GM18507 (cell line): ENCODE measurements at places on chromosomes 7 and 10.

DNA sequence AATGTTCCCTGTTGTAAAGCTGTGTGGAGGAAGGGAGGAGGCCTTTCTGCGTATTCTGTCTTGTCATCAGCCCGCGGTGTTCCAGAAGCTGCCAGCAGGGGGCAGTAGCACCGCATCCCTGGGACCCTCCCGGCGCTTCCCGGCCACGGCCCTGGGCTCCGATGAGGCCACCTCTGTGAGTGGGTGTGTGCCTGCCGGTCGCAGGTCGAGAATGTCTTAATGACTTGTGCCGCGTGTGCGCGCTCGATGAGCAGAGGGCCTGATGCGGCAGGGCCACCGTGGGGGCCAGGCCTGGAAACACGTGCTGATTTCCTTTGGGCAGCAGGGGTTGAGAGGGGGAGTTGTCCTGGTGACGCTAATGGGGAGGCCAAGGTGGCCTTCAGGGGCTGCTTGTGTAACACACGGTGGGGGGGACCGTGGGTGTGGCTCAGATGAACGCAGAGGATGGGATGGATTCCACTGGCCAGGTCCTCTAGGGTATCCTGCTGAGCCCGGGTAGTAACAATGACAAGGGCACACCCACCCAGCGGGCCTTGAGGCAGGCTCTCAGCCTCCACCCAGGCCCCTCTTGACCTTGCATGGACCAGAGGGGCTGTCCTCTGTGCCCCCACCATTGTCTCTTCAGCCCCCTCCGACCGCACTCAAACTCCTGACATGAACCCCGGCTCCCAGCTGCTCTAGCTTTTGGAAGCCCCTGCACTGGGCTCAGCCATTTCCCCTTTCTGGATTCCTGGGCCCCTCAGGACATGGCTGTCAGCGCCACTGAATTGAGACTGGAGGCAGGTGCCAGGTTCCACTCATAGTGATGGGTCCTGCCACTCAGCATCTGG lies 135.9 kb upstream of the PODXL start:
- DNase-seq: no peak

DNA sequence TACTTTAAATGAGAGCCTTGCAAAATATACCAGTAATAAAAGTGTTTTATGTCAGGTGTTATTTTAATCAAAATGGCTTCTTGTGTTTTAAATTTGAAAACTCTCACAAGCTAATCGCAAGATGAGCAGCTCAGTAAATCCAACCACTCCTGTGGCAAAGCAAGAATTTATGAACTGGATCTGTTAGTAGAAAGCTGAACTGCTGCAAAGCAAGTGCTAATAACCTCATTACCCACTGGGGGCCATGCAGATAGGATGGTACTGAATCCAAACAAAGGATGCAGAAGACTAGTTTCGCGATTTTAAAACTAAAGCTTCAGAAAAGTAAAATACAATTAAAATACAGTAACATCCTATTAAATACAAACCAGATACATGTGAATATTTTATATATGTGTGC lies 468.0 kb downstream of the PARD3 start:
- DNase-seq: no peak

DNA sequence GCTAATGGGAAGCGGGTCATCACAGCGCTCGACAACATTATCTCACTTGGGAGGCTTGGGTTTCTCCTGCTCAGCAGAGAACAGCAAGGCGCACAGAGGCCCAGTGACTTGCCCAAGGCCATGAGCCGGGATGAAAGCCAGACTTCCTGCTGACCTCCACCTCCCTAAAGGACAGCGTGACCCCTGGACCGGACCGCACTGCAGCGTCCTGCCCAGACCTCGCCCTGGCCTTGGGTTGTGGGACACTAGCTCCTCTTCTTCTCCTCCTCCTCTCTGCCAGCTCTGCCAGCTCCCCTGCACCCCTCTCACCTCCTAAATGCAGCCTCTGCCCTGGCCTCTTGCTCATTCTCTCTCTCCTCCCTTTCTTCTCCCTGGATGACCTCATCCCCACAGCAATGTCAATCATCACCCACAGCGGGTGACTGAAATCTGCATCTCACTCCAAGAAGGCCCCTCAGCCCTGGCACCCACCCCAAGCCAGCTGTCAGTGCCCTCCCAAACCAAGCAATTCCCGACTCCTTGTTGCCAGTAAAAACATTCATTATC lies 19.4 kb downstream of the SPOCK2 start:
- no peak for DNase-seq

GRCh38 chr10:26860102-26860442 lies 686 bp downstream of the ABI1 start:
- no peak for DNase-seq

DNA sequence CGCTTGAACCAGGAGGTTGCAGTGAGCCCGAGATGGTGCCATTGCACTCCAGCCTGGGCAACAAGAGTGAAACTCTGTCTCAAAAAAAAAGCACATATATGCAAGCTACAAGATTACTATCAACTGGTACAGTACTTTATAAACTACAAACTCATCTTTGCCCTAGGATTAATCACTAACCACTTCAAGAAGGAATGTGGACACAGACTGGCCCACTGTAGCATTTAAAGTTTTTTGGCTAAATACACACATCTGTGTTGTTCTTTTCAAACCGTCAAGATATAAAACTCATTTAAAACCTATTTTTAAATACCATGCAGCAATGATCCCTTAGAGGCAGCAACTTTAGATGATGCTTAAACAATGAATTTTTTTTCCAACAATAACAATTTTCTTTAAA lies 205.4 kb downstream of the IMMP2L start:
- no peak for DNase-seq

- no peak for DNase-seq
Observed at GRCh38 chr7:49623943-49624342, 149.5 kb upstream of the VWC2 start.

- DNase-seq: no peak
Observed at GRCh38 chr7:50766849-50767207, 15.9 kb downstream of the GRB10 start.

GRCh38 chr7:77245015-77245755 lies 45.6 kb upstream of the FGL2 start:
- DNase-seq: no peak

DNA sequence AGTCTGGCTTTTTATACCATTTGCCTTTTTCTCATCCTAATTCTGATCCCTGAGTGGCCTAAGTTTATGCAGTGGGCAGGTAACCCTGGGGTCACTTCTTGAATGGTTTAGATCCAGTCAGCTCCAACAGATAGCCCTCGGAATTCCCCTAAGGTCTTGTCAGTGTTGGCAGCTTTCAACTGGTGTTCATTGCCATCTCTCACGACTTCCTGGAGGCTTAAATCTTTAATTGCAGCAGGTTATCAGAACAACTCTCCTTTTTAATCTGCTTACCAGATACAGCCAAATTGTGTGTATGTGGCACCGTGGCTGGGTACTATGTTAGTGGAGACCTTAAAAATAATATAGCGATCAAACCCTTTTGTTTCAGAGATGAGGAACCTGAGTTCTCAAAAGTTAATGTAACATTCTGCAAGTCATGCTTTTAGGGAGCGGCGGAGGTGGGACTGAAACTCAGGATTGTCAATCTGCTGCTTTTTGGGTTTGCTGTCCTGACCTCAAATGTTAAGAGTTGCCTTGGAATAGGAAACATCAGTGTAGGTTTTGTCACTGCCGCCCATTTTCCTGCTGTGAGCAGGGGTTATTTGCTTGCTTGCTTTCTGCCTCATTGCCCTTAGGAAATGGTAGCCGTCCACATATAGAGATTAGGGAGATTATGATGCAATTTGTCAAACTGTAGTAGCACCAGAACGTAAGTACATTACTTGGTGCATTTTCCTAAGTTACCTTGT lies 818 bp downstream of the DLD start:
- DNase-seq: no peak

DNA sequence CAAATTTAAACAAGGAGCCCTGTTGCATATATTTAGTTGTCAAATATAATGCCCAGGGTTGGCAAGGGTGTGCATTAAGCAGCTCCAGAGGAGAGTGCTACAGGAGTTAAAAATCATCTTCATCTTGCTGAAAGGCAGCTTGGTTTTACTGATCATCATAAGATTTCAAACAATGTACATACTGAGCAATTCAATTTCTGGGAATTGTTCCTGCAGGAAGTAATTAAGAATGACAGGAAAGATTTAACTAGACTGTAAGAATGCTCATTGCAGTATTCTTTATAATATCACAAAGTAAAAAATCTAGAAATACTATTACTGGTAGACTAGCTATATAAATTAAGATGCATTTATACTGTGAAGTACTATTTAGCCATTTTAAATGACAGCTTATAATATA lies 153.6 kb downstream of the DYNC1I1 start:
- DNase-seq: no peak

DNA sequence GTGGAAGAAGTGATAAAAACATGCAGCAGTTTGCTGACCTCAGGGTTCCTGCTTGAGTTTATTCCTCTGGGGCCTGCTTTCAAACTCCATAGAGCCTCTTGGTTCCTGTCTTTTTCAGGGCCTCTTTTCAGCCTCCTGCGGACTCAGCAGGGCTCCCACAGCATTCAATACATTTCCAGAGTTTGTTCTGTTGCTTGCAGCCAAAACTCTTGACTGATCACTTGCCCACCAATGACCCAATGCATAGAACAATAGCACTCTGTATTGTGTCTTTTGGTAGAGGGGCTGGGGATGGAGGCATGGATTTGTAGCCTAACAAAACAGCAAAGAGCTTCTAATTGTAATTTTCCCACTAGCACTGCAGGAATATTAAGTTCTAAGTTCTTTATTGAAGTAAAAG lies 50.8 kb upstream of the CREB5 start:
- DNase-seq: no peak

DNA sequence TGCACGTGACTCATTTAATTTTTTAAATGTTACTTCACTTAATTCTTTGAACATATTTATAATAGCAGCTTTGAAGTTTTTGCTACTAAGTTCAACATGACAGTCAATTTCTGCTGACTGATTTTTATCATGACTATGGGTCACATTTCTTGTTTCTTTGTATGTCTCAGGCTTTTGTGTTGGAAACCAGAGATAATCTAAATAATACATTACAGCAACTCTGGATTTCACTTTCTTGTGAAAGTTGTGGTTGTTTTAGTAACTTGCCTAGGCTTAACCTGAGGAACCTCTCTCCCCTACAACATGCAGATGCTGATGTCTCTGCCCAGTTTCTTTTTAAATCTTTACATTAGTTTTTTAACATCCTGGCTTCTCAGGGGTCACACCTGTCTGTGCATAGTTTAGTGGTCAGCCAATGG lies 180.8 kb downstream of the CCDC71L start:
- DNase-seq: no peak

- no peak for DNase-seq
Observed at GRCh38 chr10:1515780-1516491, 221.4 kb downstream of the ADARB2 start.

DNA sequence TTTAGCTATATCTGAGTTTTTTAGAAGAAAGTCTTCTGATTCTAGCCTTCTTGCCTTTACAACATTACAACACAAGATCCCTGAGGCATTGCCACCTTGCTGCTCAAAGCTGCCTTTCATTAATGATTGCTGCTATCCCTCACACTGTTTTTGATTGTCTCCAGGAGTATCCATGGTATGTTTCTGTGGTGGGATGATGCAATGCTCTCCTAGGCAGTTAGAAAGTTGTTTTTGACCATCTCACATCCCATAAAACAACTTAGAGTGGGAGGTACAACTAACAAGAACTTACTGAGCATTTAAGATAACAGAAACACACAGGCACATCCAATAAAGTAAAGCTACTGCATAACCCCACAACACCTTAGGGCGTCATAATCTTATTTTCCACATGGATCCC lies 1156.0 kb upstream of the LRRTM3 start:
- DNase-seq: no peak

GRCh38 chr10:94005050-94005449 lies 11.3 kb downstream of the PLCE1 start:
- DNase-seq: no peak

GRCh38 chr7:47483604-47484273 lies 98.2 kb downstream of the TNS3 start:
- DNase-seq: no peak

DNA sequence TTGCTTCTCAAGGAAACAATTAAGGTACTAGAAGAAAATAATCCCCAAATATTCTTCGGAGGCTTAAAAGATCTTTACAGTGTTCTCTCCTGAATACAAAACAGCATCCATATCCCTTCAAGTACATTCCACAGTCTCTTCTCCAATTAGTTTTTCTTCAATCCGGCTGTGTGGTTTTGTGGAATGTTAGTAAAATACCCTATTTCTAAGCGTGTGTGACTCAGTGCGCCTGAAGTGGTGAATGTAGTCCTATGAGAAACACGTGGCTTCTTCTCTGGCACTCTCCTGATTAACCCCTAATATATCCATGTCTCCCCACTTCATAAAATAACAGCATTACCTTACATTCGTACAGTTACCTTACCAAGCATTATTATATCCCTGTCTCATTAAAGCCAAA lies 570.2 kb downstream of the ARL4A start:
- no peak for DNase-seq

DNA sequence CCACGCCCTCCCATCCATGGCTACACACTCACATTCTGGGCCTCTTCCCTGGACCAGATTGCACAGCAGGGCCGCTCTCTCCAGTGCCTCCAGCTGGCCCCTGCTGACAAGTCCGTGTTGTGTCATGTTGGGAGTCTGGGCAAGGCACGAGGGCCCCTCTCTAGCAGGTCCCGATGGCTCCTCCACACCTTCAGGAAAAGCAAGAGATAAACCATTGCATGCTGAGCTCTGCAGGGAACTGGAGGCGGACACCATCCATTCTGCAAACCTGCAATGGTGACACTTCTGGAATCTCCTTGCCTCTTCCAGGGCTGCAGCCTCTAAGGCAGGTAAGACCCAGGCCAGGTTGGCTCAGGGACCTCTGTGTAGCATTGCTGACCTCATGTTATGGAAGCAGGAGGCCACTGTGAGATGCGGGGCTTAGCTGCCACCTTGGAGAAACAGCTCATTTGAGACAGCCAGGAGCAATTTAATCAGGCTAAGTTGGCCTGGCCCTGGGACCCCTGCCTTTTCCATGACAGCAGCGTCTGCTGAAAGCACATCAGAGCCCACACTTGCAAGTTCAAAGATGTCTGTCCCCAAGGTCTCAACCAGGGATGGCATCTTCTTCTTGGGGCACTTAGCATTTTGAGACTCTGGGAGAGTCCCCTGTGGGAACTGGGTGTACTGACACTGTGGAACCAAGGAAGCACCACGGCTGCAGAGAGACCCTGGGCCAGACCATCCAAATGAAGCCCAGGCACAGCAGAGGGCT lies 34.2 kb upstream of the LEP start:
- no peak for DNase-seq

DNA sequence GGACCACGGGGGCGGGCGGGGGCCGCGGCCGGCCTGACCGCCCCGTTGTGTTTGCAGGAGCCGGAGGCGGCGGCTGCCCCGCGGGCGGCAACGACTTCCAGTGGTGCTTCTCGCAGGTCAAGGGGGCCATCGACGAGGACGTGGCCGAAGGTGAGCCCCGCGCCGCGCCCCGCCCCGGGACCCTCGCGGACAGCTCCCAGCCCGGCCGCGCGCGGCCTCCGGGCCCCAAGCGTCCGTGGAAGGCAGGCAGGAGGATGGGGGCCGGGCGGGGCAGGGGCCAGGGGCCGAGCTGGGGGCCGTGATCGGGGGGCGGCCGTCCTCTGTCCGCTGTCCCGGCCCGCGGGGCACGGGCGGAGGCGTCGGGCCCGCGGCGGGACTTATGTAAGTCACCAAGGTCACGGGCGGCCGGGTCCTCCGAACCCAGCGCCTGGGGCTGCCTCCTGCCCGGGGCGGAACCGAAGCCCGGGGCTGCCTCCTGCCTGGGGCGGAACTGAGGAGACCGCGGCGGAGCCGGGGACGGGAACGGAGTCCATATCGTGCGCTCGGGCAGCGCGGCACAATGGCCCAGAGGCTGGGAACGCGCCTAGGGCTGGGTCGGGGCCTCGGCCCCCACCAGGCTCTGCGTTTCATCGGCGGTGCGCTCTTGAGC lies 497 bp downstream of the PPP2R2D start:
- no peak for DNase-seq

- no peak for DNase-seq
Observed at GRCh38 chr7:131602994-131603372, 46.6 kb upstream of the PODXL start.
